Cerebellar nuclear complex (tissue), 1 donor: ENCODE measurements at places on chromosomes 4 and X.

DNA sequence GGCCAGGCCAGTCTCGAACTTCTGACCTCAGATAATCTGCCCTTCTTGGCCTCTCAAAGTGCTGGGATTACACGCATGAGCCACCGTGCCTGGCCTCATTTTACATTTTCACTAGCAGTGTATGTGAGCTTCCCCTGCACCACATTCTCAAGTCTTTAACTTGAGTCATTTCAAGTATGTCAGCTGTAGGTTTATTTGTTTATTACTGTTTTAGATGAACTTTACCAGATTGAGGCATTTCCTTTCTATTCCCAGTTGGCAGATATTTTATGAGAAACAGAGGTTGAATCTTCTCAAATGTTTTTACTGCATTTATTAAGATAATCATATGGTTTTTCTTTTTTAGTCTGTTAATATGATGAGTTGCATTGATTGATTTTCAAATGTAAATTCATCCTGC, 114.6 kb upstream of the SH3RF1 start:
- no peak for DNase-seq

DNA sequence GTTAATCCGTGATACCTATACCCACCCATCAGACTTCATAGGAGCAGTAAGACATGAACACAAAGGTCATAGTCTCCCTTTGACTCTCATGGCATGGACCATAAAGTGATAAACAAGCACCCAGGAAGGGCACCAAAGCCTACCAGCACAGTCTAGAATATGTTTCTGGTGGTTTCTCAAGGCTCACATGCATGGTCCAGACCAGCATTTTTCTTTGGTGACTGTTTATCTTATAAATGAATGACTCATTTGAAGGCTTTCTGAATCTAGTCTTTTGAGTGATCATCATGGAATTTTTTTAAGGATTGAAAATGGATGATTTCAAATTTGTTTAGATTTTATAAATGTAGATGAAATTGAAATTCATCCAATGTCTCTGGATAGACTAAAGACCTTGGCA, 32.0 kb upstream of the AMELX start:
- no peak for DNase-seq

GRCh38 chr4:37662861-37663390, 23.2 kb downstream of the RELL1 start:
- DNase-seq: no peak

DNA sequence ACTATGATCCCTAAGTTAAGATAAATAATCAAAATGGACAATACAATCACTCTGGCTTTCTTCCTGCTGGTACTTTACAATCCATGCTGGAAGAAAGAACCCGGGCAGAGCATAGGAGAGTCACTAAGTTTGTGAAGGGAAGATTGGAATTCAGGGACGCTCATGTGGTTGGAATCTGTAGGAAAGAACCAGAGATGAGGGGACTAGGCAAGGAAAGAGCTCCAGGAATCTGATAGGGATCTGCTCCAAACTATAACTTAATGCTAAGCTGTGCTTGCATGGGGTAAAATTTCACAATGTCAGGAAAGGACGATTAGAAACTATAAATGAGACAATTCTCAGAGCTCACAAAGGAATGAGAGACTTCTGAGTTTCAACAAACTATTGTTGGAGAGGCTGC, 167.5 kb downstream of the ADGRA3 start:
- DNase-seq: no peak

GRCh38 chr4:24968278-24968677, 55.4 kb upstream of the CCDC149 start:
- DNase-seq: no peak

DNA sequence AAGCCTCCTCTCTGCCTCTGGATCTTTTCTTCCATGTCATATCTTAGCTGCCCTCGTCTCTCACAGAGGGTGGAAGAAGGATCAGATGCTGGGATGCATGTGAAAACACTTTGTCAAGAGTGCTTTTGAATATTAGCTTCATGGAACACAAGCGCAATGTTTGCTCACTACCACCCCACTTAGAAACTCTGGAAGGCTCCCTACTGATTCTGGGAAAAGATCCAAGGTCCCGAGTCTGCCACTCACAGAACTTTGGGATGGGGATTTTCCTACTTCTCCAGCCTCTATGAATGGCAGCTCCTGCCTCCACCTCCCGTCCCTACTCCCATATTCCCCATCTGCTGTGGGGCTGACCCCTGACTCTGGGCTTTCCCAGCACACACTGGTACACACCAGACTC, 40.2 kb upstream of the CRMP1 start:
- no peak for DNase-seq

GRCh38 chr4:144591401-144591800, 54.6 kb upstream of the HHIP start:
- DNase-seq: no peak

- DNase-seq: no peak
Measured at GRCh38 chrX:70134116-70134477, 850 bp downstream of the IGBP1 start.

GRCh38 chr4:182280436-182281111, 37.4 kb downstream of the TENM3 start:
- DNase-seq: no peak

DNA sequence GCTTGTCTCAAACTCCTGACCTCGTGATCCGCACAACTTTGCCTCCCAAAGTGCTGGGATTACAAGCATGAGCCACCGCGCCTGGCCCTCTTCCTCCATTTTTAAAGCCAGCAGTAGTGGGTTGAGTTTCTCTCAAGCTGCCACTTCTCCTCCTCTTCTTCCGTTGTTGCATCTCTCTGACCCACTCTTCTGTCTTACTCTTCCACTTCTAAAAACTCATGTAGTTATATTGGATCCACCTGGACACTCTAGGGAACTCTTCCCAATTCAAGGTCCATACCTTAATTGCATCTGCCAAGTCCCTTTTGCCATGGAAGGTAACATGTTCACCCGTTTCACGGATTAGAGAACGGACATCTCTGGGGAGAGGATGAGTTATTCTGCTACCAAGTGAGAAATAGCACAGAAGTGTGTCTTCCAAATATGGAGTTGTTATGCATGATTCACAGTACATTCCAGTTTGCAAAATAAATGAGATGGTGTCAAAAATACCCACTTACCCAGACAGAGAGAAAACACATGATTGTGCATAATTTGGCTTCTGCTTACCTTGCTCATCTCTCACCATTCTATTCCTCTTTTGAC, 51.8 kb downstream of the GBA3 start:
- no peak for DNase-seq

- no peak for DNase-seq
Measured at GRCh38 chrX:65932173-65933084, 107.5 kb downstream of the VSIG4 start.

DNA sequence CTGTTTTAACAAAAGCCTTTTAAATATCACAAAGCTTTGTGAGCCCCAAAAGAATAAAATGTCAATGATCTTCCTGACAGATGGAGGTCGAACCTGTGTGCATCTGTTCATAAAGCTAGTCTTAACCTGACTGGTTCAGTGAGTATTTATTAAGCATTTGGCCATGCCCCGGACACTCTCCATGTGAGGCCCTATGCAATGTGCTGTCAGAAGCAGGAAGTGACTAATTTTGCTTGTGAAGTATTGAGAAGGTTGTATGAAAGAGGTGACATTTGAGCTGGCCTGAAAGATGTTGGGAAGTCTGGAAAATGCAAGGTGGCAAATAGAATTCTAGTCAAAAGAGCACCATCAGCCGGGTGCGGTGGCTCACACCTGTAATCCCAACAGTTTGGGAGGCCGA, 171.4 kb downstream of the MSL3 start:
- no peak for DNase-seq

GRCh38 chr4:183403961-183404360, 40.5 kb upstream of the CDKN2AIP start:
- DNase-seq: no peak

- no peak for DNase-seq
Measured at GRCh38 chr4:62898115-62898514, 1511.1 kb downstream of the TECRL start.

DNA sequence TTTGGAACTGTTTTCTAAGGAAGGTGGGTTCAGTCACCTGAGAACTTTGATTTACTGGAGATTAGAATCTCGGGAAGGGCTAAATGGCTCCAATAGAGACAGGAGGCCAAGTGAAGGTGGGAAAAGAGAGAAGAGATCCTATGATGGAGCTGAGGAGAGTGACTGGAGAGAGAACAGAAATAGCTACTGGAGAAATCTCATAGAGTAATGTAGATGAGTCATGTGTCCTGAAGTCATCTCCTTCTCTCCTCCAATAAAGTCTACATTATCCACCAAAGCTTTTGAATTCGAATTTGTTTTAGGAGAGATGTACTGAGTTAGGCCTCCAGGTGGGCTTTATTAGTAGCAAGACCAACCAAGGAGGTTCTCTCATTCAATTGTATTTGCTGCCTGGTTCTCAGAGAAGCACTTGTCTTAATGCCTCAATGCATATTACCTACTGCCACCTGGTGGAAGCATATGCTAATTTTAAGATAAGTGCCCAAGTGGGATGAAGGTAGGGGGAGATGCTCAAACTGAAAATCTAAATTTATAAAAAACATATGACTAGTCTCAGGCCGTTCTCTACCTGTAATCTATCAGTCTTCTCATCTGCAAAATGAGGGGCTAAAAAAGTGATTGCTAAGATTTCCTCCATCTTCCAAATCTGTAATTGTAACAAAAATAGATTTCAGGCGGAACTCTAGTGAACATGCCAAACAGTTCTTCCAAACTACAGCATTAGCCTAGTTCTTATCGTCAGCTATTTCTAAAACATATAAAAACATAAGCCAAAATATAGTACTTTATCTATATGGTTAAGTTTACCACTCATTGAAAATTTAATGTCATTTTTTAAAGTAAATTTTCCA, 24.4 kb downstream of the TXK start:
- no peak for DNase-seq

- DNase-seq: no peak
Measured at GRCh38 chr4:12221031-12221430, 792.3 kb upstream of the HS3ST1 start.

- DNase-seq: no peak
Measured at GRCh38 chr4:57211131-57211530, 100.9 kb upstream of the IGFBP7 start.

DNA sequence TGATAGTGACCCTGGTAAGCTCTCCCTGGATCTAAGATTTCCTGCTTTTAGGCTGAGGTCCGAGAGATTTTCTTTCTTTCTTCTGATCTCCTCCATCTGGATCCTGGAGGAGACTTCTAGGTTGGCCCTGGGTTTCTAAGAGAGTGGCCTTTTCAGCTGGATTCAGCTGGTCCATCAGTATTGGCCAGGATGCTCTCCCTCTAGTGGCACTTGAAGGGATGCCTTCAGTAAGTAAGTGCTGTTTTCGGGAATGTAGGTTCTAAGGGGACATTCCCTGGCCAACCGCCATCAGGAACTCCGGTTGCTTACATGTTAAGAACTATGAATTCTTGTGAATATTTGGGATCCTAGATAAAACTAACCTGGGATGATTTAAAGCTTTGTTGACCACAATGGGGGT, 56.9 kb downstream of the SERTM2 start:
- peak; percentile 0 for DNase-seq
